Sigmoid colon (tissue), 7 donors: ENCODE measurements at places on chromosomes 16 and 17.
A peak's percentile ranks its signal among the peaks of the same experiment; 100 is the strongest.

DNA sequence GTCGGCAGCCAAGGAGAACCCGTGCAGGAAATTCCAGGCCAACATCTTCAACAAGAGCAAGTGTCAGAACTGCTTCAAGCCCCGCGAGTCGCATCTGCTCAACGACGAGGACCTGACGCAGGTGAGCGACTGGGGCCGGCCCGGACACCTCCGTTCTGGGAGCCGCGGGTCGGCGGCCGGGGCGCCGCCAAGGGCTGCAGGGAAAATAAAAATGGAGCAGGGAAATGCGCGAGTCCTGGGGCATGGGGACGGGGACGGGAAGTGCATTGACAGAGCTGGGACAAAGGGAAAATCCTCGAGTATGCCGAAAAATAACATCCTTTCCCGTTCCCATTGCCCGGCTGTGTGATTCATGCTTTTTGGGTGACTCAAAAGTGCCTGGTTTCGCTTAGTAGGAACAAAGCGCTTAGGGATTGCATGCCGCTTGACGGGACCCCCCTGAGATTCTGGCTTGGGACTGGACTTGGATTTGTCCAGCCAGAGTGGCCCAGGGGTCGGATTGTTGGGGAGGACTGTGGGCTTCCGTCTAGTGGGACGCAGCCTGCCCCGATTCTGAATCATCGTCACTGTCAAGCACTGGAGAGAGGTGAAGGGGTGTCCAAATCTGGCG, 699 bp downstream of the MPRIP start:
- DNase-seq: no peak

- no peak for DNase-seq
Observed at GRCh38 chr17:45414990-45415881, 17.4 kb downstream of the ARHGAP27 start.

- DNase-seq: no peak
Observed at GRCh38 chr17:28480278-28480677, 6.8 kb downstream of the SLC13A2 start.

GRCh38 chr17:57401556-57402488, 145.5 kb downstream of the MSI2 start:
- DNase-seq: no peak

- no peak for DNase-seq
Observed at GRCh38 chr17:4537451-4538235, 17.5 kb downstream of the MYBBP1A start.

DNA sequence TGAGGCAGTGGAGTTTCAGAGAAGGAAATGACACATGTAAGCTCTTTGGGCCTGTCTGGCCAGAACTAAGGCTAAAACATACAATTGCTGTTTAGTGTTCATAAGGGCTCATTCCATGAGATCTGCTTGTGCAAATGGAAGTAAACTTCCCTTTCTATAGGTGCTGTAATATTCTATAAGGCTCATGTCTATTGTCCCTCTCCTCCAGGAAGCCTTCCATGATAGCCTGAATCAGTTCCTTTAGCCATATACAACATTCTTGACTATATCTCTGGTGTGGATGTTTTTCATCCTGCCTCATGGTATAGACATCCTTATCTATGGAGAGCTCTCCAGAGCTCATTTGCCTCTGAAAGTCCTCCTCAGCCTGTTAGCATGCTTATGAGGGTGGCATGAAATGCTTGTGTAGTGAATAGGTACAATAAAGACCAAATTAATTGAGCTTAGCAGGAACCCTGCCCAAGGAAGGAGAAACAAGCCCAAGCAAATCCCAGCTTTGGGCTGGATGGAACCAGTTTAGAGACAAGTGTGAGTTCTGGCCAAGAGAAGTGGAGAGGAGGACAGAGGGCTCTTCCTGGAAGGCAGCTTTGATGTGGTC, 1.6 kb upstream of the ETV4 start:
- no peak for DNase-seq

DNA sequence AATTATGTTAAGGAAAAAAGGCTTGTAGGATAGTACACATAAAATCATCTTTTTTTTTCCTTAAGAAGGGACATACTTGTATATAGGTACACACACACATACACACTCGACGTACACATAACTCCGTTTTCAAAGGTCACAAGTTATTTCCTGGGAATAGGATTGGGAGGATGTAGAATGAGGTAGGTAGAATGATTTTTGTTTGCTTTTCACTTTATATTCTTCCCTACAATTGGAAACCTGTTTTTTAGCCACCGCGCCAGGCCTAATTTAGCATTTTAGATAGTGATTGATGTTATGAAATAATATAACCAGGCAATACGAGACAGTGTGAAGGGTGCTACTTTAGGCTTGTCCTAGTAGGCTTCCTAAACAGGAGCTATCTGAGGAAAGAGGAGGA, 1.8 kb upstream of the HAPSTR1 start:
- no peak for DNase-seq

- no peak for DNase-seq
Observed at GRCh38 chr16:48478393-48478792, 93.2 kb upstream of the SIAH1 start.

DNA sequence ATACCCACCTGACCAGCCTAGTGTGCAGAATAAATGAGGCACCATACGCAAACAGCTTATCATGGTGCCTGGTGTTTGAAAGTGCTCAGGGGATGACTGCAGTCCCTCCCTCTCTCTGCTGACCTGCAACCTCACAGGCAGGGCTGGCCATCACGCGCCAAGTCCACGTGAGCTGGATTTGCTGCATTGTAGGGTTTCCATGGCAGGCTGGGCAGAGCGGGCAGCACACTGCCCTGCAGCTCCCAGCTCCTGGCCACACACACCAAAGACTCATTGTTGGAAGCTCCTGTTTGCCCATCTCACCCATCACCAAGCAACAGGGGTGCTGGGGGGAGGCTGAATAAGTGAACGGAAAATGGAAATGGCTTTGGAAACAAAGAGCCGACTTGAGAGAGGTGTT, 81.8 kb downstream of the IRX3 start:
- DNase-seq: peak; percentile 25

DNA sequence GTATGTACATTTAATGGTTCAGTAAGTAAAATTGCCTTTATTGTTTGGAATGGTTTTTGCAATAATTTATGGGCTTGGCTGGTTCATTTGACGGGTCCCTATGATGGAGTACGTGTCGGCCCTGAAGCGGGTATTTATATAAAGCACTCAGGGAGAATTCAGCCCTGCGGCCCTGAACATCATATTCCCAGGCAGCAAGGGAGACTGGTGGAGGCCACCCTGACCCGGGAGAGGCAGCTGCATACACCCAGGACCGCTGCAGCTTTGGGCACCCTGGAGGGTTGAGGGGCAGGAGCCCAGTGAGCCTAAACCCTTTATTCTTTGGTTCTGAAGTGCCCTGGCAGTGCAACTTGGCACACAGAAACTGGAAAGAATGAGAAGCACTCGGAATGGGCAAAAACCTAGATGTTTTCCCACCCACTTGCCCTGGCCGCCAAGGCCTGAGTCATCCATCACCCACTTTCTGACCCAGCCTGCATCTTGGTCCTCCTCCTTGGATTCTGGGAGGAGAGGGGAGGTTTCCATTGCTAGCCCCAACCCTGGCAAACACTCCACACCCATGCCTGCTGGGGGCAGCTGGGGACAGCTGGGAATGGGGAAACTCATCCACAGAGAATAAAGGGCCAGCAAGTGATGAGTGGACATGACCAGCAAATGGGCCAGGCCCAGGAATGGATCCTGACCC, 162.2 kb upstream of the TNRC6C start:
- DNase-seq: peak; percentile 61

DNA sequence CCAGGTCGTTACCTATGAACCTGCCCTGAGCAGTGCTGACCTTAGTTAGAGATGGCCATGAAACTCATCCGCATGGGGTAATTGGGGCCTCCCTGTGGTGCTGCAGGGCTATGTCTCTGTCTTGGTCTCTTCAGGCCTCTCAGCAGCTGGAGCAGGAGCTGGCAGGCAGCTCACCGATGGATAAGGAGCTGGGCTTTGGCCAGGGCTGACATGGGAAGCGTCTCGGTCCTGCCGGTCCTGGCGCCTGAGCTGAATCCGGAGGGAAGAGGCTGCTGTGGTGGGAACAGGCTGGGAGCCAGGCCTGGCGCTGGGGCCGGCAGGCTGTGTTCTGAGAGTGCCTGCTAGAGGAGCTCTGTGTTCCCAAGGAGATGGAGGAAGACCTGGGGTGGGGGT, 10.1 kb downstream of the IL32 start:
- no peak for DNase-seq

- DNase-seq: no peak
Observed at GRCh38 chr17:61487161-61487988, 35.2 kb downstream of the TBX4 start.

GRCh38 chr17:47708864-47709541, 15.0 kb downstream of the TBKBP1 start:
- peak; percentile 68 for DNase-seq

DNA sequence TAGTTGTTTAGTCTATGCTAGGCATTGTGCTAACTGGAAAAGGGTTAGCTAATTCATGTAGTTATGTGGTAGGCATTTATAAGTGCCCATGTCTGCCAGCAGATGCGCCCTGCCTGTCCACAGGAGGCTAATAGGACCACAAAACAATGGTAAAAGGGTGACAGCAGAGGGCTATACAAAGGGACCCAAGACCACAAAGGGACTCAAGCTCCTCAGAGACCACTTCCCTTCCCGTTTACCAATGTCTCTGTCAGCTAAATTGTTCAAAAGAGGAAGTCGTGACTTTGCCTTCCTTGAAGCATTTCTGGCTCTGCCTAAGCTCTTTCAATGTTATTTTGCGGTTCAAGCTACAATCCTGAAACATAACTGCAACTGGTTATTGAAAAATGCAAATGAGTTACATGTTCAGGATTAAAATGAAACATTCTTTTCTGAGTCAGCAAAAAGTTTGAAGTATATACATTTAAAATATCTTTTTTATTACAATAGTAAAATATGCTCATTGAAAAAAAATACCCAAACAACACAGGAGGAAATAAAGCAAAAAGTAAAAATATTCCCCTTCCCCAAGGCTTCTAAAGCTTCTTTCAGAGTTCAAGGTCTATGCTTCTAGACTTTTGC, 149.2 kb downstream of the MAF start:
- no peak for DNase-seq

DNA sequence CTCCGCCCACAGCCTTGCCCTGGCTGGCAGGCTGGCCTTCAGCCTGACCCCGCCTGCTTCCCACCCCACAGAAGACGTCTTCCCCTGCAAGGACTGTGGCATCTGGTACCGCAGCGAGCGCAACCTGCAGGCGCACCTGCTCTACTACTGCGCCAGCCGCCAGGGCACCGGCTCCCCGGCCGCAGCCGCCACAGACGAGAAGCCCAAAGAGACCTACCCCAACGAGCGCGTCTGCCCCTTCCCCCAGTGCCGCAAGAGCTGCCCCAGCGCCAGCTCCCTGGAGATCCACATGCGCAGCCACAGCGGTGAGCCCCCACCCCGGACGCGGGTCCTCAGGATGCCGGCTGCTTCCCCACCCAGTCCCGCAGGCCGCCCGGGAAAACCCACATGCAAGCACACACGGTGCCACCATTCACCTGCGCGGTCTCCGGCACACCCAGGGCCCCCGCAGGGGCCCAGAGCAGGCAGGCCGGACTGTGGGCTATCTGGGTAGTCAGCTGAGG, 38.2 kb upstream of the ZC3H18 start:
- no peak for DNase-seq

DNA sequence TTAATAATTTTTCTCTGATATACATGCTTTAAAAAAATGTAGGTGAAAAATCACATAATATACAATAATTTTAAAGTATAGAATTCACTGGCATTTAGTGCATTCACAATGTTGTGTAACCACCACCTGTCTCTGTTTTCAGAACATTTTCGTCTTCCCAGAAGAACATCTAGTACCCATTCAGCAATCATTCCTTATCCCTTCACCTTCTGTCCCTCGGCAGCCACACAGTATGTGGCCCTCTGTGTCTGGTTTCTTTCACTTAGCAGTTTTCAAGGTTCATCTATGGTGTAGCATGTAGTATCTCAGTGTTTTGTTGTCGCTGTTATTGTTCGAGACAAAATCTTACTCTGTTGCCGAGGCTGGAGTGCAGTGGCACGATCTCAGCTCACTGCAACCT, 33.6 kb downstream of the PRPSAP2 start:
- DNase-seq: no peak

DNA sequence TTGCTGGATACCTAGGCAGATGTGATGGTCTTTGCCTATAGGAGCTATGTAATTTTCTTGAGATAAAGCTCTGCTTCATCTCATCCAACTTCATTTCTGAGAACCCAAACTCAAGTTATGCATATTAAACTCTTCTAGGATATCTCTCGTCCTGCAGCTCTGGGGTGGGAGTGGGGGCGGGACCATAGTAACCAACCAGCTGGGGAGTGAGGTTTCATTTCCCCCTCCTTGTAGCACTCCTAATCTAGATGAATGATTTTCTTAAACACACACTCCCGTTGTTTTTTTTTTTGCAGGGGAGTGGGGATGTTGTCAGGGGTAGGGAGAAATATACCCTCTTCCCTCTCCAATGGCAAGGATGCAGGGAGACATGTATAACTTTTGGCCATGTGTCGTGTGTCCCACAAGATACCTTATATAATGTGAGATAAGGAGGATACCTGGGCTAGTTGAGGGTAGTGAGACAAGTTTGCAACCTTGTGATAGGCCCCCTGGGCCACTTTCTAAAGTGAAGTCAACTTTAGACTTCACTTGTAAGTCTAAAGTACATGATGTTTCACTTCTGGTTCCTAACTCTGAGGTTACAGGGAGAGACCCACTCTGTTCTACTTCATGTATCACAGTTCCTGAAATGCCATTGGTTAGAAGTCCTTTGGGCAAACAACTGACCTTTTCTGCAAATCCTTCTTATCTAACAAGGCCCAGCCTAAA, 10.5 kb upstream of the HEATR6 start:
- no peak for DNase-seq

- no peak for DNase-seq
Observed at GRCh38 chr16:57624044-57624688, 4.3 kb upstream of the ADGRG1 start.

- DNase-seq: no peak
Observed at GRCh38 chr17:44409309-44410028, 20.0 kb upstream of the ITGA2B start.

GRCh38 chr16:81284995-81285600, 29.7 kb upstream of the GAN start:
- no peak for DNase-seq

DNA sequence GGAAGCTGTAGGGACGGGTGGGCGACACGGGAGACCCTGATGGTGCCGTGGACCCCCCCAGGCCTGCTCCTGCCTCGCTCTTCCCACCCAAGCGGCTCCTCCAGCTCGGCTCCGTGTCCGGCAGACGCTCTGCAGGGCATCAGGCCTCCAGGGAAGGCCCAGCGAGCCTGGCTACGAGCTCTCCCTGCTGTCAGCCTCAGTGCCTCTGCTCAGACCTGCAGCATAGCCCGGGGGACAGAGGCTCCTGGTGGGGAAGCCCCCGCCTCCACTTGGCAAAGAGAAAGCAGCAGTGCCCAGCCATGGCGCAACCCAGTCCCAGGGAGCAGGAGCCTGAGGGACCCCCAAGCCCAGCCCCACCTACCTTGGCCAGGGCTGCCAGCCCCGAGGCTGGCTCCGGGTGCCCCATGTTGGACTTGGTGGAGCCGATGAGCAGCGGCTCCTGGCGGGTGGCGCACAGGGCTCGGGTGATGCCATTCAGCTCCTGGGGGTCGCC, 5.9 kb downstream of the FASN start:
- no peak for DNase-seq

DNA sequence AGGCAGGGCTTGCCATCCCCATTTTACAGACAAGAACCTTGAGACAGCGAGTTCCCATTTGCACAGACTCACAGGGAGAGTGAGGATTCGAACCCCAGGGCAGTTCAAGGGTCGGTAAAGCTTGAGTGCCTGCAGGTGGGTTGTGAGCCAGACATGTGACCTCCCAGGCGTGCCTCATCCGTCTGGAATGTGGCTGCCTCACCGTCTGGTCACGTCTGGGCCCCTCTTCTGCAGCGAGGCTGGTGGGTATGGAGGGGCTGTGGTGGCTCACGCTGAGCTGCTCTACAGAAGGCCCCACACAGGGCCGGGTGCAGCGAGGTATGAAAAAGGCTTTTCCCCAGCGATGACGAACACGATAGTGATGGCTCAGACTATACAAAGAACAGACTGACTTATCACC, 35.8 kb upstream of the LHX1 start:
- no peak for DNase-seq
